ENCODE measurements at places on chromosomes 4 and X.
A peak's percentile ranks its signal among the peaks of the same experiment; 100 is the strongest.

DNA sequence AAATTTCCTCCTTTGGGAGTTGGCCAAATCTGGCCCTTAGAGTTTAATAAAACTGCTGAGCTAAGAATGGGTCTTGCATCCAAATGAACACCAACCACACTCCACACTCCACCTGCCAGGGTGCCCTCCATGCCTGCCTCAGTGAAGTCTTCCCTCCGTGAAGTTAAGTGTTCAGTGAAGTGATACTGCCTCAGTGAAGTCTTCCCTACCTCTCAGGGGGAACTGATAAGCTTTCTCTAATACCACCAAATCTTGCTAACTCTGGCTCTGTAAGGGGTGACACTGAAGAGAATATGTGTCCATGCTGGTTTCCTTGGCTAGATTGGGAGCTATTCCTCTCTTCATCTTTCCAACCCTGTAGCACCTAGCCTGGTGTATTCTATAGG, 27.9 kb downstream of the MED28 start:
- no peak for DNase-seq

- no peak for DNase-seq
These were observed 219.4 kb downstream of the NKX6-1 start for GRCh38 chr4:84279678-84280077.

- DNase-seq, result no peak
These were observed 19.4 kb downstream of the TET2 start for GRCh38 chr4:105166066-105166465.

- no peak for DNase-seq
These were observed 1953.1 kb upstream of the ADGRL3 start for GRCh38 chr4:59247032-59247431.

GRCh38 chrX:28273736-28274135, 292.5 kb upstream of the DCAF8L1 start:
- DNase-seq, result no peak

- DNase-seq, result no peak
These were observed 5.6 kb downstream of the PRDM8 start for GRCh38 chr4:80202741-80203553.

GRCh38 chrX:13764281-13764680, 29.7 kb downstream of the OFD1 start:
- DNase-seq, result no peak

DNA sequence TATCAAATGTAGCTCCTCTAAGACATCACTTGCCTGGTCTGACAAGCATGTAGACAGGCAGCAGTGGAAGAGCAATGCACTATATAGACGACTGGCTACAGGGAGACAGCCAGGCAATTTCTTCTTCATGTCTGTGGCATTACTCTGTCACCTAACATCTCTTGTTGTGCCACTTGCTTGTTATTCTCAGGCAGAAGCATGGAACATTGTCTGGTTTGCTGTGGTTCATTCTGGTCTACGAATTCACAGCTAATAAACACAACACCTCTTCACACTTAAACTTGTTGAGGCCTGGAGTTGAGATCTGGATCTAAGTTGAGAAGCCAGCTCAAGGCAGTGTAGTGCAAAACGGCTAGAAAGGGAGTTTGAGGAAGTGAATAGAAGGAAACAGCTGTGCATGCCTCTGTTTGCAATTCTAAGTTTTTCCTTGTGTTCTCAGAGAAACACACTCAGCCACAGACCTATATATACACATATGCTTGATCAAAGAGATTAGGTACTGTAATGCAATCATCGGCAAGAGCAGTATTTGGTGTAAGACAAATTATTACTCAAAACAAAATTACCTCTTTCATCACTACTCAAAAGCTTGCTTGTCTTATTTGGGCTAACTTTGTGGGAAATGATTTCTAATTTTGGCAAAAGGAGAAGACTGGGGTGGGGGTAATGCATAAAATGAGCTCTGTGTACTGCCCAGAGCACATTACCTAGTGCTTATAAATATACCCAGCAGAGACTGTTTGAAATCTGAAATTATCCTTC, 243.8 kb downstream of the PPP3CA start:
- DNase-seq, result no peak

DNA sequence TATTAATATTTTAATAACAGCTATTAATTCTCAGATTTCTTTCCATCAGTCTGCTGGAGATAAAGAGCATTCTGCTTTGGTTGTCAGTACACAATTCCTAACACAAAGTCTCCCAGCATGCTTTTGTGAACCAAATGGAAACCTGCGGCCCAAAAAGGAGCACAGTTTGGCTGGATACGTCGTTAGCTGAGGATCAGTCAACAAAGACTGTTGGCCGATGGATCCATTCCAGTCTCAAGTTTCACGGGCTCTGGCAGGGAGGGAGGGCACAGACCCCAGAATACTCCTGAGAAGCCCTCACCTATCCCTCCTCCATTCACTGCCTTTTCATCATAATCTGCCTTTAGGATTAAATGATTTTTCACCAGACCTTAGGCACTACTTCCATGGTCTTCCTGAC, 26.3 kb upstream of the PRSS48 start:
- DNase-seq, result no peak

GRCh38 chr4:21885770-21886169, 62.8 kb downstream of the KCNIP4 start:
- DNase-seq, result no peak

DNA sequence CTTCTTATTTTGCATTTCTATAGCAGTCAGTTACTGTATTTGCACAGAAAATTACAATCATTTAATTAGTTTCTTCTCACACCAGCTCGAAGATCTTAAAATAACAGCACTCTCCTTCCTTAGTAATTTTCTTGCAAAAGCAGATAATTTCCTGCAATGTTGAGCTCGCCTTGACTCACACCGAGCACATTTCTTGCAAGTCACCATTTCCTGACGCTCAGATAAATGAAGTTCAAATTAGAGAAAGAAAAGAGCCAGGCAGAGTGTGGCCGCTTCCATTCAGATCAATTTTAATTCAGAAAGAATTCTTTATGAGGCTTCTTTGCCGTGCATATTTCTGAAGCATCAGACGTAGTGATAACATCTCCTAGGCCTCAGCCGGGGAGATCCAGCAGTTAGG, 10.1 kb downstream of the SORCS2 start:
- no peak for DNase-seq

DNA sequence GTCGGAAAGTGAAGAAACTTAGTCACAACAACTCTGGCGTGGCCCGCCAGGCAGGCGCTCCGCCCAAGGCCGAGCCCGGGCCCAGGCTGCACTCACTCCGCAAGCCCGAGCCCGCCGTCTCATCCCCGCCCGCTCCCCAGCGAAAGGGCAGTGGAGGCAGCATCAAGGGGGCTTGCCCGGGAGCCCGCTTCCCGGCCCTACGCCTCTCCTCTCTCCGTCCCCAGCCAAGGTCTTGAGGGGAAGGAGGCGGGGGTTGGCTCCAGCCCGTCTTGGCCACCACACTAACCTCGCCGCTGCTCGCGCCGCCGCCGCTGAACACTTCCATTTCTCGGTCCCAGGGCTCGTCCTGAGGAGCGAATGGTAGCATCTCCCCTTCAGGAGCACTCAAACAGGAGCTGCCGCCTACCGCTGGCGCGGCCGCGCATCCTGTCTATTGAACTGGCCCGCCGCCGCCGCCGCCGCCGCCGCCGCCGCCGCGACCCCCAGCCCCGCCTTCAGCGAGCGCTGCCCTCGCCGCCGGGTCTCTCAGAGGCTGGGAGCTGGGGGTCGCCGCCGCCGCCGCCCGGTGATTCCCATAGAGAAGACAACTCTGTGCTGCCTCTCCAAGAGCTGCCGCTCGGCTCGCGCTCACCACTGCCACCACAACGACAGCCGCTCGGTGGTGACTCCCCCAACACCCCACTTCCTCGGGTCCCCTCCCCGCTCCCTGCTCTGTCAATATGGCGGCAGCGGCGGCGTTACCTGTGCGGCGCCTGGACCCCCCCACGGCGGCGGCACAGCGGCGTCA, at the start of gene RPS6KA6:
Gene RPS6KA6 (minus strand): TSS at position 667 of the 787 bp plus-strand sequence. CDS start 300 bp downstream, at position 367.
- peak; percentile 62 for DNase-seq

GRCh38 chr4:14254252-14254651, 626.7 kb upstream of the BOD1L1 start:
- DNase-seq, result no peak

- no peak for DNase-seq
These were observed 10.8 kb downstream of the UCP1 start for GRCh38 chr4:140557831-140558435.

DNA sequence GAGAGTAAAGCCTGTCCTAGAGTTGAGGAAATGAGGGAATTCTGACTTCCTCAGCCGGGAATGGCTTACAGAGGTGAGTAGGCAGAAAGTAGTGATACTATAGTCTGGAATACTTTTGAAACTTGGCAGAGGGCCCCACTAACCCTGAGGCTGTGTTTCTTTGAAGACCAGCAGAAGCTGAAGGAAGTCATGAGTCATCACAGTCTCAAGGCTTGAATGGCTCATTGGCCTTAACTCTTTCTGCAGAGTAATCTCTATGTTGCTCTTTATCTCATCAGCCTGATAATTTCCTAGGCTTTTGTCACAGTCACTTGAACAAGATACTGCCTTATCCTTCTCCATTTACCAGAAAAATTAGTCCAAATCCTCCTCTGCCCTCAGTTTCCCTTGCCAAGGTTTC, 80.8 kb downstream of the ANKRD50 start:
- DNase-seq, result no peak

DNA sequence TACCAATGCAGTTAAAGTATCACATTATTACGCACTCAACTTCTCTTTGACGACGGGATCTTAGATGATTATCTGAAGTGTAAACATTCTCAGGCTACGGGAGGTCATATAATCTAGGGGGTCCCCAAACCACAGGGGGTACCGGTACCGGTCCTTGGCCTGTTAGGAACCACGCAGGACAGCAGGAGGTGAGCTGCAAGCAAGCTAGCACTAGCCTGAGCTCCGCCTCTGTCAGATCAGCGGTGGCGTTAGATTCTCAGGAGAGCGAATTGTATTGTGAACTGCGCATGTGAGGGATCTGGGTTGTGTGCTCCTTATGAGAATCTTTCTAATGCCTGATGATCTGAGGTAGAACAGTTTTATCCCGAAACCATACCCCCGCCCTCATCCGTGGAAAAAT, 20.6 kb upstream of the PRR27 start:
- no peak for DNase-seq

DNA sequence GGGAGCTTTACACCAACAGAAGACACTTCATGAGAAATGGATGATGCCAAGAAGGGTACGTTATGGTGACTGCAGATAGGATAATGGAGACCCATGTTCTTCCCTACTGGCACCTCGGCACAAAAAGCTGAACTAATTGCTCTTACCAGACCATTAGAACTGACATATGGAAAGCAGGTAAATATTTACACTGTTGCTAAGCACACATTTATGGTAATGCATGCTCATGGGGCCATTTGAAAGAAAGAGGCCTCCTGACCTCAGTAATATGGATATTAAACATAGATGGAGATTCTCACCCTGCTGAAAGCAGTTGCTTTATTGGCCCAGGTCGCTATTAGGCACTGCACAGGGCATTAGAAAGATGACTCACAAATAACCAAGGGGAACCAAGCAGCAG, 1759.6 kb downstream of the C4orf33 start:
- no peak for DNase-seq

Measured in suprapubic skin (tissue), 4 donors.